ENCODE measurements at places on chromosomes 13 and 19. TPM values are rescaled to one million over a fixed set of nuclear protein-coding genes. Genes with fewer than 3 reads are reported as not detected.

Gene CCDC70
- total RNA-seq: not detected

Gene ZNF835
- total RNA-seq: 13.2 TPM

- no peak for DNase-seq
These were observed 1626.2 kb upstream of the PCDH20 start for GRCh38 chr13:63041640-63042414.

GRCh38 chr19:38464421-38465082 lies 31.1 kb downstream of the RYR1 start:
- DNase-seq: no peak

DNA sequence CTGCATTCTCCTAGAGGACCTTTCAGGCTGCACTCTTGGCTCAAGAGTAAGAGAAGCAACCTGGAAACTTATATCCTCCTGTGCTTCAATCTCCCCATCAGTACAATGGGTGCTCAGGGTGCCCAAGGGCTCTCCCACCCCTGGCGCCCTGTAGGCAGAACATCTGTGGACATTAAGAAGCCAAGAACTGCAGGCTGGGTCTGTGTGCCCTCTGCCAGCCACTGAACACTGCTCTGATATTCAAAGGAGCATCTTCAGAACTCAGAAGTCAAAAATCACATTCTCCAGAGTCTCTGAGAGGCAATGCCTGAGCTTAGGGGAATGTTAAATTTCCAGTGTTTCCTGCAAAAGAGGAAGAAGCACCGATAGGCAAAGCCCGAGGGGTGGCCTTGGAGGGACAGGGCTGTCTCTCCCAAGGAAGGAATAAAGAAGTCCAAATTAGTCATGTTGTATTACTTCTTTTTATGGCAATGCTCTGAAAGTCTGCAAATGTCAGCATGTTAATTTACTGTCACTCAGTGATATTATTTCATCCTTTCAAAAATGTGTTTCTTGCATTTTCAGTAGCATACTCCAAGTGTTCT lies 88.1 kb downstream of the TSHZ3 start:
- no peak for DNase-seq

DNA sequence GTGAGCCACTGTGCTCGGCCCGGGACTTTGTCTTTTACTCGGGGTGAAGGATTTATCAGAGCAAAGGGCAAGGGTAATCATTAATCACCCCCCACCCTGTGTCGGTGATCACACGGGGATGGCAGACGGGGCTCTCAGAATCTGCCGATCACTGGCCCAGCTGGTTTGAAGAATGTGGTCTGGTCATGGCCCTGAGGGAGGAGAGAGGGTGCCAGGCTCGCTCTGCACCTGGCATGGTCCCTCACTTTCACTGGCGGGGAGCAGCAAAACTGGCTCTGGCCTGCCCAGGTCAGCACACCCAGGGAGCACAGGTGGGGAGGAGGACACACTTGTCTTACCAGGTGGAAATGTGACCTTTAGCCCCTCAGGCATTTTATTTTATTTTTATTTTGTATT lies 10.2 kb downstream of the REEP6 start:
- DNase-seq: no peak

DNA sequence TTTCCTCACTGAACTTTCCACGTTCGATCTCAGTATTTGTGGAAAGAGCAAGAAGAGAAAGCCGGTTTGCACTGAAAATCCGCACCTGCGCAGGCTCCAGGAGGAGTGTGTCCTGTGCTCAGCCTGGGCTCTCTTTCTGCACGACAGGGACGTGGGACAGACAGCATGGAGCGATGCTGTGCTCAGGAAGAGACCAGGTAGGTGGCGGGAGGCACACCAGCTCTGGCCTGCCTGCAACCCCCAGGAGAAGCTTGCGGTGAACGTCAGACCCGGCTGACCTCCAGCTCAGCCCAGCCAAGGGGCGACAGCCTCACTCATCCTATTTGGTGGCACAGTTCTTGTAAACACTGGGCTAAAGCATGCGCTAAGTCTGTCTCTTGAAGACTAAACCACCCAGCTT lies 35.9 kb downstream of the NAXD start:
- DNase-seq: no peak

Data from tibial nerve (tissue), 4 donors.